ENCODE measurements at places on chromosomes 1 and 21. TPM values are rescaled to one million over a fixed set of nuclear protein-coding genes. Genes with fewer than 3 reads are reported as not detected.

Gene IER5
- 33.3 TPM for total RNA-seq

Gene KCNJ6
- total RNA-seq: 0.24 TPM

Gene PPP1R8
- total RNA-seq: 35.4 TPM

Gene C1orf141
- total RNA-seq: not detected

Gene ANXA9
- 0.16 TPM for total RNA-seq

Data from hair follicle dermal papilla cell (primary cell).